SK-MEL-5 (cell line): ENCODE measurements at places on chromosomes 7 and 10. TPM values are rescaled to one million over a fixed set of nuclear protein-coding genes. Genes with fewer than 3 reads are reported as not detected.

COX19 gene
- 12.9 and 13.1 TPM in 2 replicates for total RNA-seq

ST8SIA6 gene
- 1.0 and 1.1 TPM in 2 replicates for total RNA-seq

ATP6V0A4 gene
- 269 and 294 TPM in 2 replicates for total RNA-seq

GRCh38 chr10:129660569-129660968, 193.5 kb downstream of the MGMT start:
- no peak for DNase-seq

EEF1AKMT2 gene
- 15.5 and 20.0 TPM in 2 replicates for total RNA-seq
